ENCODE measurements at places on chromosomes 11 and 22.

DNA sequence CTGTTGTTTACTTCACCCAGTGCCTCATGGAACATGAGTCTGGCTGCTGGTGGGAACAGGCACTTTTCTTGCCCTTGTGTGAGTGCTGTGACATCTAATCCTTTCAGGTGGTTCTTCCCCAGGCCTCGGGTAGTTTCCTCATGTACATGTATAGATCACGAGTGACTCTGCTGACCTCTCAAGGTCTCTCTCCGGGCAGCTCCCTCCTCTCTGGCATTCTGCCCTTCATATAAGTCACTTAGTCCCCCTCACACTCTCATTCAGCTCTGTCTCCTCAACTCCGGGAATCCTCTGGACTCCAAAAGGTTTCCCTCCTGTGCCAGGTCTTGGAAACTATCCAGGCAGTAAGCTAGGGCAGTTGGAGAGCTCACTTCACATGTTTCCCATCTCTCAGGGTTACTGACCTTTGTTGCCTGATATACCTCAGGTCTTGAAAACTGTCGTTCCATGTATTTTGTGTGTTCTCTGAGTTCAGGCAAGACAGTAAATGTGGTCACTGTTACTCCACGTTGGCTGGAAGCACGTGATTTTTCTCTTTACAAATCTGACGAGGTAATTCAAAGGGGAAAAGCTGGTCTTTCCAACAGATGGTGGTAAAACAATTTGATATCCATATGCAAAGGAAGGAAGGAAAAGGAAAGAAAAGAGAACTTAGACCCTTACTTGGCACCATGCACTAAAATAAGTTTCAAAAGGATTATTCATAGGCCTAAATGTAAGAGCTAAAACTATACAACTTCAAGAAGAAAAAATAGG is 40.5 kb upstream of the PITPNB start:
- DNase-seq: no peak

DNA sequence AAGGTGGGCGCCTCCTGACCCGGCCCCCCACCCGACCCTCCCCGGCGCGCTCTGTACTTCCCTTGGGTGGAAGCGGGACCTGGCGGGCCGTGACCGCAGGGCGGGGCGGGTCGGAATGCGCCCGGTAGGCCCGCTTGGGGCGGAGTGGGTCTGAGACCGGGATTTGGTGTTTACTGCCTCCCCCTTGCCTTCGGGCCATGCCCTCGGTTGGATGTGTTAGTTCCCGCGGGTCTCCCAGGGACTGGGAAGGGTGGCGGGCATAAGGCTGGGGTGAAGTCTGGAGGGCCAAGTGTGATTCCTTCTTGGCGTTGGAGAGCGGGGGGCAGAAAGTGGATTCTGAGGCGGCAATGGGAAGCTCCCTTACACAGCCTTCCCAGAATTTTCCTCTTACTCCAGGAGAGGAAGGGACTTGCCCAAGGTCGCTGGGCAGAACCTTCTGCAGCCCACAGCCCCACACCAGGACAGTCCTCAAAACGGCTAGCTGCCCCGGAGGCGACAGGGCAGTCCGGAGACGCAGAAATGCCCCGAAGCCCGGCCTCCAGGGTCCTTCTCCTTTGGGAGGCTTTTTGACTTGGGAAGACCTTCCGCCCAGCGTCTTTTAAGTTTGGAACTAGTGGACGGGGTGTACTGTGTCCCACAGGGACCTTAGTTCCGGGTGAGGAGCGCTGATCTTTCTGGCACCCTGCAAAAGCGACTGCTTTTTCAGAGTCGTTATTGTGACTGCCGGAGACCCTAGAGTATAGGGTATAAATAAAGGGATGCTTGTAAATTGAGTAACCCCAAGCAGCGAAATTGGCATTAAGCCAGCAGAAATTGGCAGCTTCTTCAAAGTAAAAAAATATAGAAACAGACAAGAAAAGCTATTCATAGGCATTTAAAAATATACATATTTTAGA is 647 bp downstream of the SWAP70 start:
- DNase-seq: no peak

DNA sequence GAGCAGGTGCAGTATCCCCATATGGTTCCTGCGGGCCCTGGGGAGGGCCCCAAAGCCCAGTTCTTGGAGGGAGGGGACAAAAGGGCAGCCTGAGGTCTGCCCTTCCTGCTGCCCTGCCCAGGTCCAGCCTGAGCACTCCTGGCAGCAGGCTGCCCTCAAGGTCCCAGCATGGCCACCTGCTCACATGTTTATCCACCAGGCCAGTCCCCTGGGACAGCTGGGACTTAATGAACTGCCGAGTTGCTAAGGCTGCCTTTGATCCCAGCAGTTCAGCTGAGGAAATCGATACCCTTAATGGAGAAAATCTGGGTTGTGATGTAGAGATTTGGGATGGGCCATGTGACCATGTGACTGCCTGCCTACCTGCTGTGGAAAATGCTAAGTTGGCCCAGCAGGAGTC is 146.2 kb downstream of the TRIM29 start:
- DNase-seq: no peak

- no peak for DNase-seq
Measured at GRCh38 chr11:17768547-17768946, 34.0 kb downstream of the KCNC1 start.

GRCh38 chr11:36744375-36745168 is 146.5 kb upstream of the RAG2 start:
- no peak for DNase-seq

DNA sequence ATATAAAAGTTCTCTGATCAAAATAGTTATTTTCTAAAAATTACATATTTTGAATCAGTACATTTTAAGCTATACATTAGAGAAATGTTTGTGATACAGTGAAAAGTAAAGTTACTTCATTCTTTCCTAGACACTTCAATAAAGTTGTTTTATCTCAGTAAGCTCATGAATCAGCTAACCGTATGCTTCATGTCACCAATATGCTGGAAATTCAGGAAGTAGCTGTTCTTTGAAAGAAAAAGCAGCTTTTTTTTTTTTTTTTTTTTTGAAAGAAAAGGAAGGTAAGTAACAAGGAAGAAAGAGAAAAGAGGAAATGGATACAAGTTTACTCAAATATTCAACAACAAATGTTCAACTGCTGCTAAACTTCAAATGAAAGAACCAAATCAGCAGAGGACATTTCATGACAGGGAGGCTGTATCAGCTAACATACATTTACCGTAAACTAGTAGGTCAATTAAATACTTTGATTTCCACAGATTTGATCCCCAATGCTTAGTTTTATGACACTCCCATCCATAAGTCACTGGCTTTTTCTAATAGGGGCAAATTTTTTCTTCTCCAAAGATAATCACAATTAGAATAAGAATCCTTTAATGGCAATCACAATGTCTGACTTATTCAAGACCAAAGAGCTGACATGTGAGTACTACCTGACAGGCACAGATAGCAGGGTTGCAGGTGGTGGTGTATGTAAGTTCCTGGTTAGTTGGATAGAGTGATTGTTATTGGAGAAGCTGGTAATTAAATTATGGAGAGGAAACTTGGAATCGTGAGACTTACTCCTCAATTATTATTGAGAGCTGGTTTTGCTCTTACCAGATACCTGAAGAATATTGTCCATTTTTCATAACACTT is 754 bp downstream of the OR52A1 start:
- no peak for DNase-seq

GRCh38 chr11:84866922-84867321 is 760.2 kb downstream of the DLG2 start:
- no peak for DNase-seq

- DNase-seq: no peak
Measured at GRCh38 chr11:128244871-128245270, 342.5 kb downstream of the ETS1 start.

DNA sequence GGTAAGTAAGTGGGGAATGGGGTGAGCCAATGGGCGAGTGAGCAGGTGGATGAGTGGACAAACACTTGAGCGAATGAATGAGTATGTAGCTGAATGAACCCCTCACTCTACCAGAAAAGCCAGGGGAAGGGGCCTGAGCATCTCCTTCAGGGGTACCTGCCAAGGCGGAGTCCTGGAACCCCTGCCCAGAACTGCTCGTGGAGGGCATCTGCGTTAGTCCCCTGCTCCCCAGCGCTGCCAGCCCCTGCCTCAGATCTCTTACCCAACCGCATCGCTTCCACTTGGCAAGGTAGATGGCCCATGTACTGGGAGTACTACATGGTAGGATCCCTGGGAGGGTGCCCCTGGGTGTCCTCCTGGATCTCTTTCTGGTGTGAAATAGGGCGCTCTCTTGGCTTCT is 7.4 kb upstream of the ANO1 start:
- DNase-seq: no peak

GRCh38 chr11:103085758-103086365 is 6.1 kb downstream of the DCUN1D5 start:
- DNase-seq: no peak

DNA sequence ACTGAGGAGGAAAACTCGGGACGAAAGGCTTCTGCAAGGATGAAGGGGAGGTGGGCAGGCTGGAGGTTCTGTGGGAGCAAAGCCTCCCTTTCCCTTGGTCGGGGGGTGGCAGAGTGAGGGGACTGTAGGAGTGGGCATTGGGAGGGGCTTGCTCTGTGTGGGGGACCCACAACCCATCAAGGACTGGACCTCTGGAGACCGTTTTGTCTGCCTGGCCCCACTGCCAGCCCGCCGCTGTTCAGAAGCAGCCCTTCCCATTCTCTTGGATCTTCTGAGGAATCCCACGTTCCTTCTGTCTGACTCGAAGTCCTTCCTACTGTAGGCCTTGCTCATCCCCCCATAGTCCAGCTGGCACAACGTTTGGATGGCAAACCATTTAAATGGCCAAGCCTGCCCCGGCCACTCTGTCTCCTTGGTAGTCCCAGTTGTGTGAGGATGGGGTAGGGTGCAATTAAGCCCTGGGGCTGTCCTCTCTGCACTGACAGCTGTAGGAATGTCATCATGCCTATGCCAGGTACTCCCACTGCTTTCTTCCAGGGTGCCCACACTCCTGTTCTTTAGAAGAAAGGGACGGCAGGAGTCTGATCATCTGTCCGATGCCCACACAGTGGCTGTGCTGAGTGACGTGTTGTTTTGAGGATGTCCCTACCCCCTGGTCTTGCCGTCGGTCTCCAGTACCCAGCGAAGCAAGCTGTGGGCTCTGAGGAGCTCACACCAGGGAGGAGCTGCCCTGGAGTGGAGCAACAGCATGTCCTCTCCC is 17.0 kb upstream of the NECTIN1 start:
- no peak for DNase-seq

DNA sequence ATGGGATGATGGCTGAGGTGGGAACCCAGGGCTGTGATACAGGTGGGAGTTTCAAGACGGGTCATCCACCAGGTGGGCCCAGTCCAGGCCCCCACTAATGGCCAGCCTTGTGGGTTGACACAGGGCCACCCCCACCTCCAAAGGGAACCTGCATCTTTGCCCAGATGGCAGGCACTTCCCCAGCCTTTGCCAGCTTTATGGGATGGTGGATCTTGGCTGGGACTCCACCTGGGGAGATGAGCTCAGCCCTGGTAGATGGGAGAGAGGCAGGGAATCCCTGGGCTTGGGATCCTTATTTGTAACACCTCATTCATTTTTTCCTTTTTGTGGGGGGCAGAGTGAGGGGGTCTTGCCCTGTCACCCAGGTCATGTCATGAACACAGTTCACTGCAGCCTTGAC is 33.4 kb downstream of the CD82 start:
- DNase-seq: no peak

Measured in GM04503 (cell line).